Left kidney (tissue), 8 donors: ENCODE measurements at places on chromosomes 13 and 19.

DNA sequence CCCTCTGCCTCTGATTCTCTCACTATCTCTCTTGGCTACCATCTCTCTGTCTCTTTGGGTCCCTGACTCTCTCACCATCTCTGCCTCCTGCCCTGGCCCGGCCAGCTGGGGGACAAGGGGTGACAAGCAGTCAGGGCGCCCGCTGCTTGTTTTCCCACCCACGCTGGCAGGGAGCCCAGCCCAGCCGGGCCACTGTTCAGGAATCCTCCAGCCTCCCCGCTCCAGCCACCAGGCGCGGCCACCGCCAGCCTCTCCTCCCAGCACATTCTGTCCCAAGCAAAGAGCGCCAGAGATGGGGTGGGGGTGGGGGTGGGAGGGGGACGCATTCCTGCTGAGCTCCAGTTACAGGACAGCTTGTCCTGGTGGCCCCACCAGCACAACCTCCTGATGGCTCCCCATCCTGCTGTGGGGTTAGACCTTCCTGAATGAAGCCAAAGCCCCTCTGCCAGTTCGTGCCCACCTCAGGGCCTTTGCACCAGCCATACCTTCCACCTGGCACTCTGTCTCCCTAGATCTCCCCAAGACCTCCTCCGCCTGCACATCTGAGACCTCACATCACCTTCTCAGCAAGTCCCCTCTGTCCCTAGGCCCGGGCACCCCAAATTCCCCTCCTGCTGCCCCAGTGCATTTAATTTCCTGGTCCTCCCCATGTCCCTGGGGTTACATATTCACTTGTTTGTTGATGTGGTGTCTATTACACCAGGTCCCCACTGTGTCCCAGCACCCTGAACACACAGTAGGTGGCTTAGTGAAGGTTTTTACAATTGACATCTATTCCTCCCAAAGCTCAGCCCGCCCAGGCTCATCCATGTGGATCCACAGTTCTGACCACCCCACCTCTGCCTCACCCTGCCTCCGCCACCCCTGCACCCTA, 12.5 kb downstream of the ARRDC2 start:
- no peak for DNase-seq

- no peak for DNase-seq
Observed at GRCh38 chr13:35349052-35349451, 127.4 kb downstream of the MAB21L1 start.

GRCh38 chr19:58554494-58555368, at the start of gene CHMP2A:
Gene CHMP2A, minus strand, starts transcription at chr19:58555105. Its CDS starts 893 bp downstream, at chr19:58554212.
- peak; percentile 97 for DNase-seq

GRCh38 chr13:28890712-28891111, 70.6 kb downstream of the MTUS2 start:
- DNase-seq: no peak

- peak; percentile 12 for DNase-seq
Observed at GRCh38 chr13:78784014-78784750, 125.2 kb upstream of the OBI1 start.

DNA sequence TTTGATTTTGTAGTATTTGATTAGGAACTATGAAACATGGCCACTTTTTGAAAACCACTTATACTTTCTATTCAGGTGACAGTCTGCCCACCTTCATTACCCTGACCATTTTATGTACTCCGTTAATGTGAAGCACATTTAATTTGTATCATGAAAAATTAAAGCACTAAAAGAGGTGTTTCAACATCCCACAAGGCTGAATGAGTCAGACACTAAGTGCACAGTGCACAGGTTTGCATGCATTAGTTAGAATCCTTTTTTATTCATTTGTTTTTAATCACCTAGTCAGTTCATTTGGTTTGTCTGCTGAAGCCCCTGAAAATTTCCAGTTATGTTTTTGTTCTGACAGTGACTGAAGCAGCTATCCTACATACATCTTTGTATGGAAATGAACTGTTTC, 271.0 kb downstream of the SLITRK5 start:
- no peak for DNase-seq

- DNase-seq: no peak
Observed at GRCh38 chr19:35596366-35596999, 10.5 kb downstream of the PMIS2 start.

- no peak for DNase-seq
Observed at GRCh38 chr13:100336795-100337516, 248.1 kb downstream of the PCCA start.

DNA sequence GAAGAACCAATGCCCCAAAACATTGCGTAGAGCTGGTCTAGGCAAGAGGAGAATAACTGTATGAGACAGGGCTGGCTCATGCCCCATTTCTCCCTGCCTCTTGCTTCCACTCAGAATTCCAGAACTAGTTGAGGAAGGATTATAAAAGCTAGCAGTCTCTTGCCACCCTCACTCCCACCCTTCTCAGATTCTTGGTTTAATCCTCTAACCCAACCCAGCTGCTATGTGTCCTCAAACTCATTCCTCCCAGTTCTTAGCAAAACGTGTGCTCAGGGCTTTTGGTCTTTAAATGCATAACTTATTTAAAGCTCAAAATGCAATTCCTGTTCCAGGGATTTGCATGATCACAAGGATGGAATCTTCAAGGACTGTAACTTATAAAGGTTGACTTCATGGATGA, 466.3 kb downstream of the COG6 start:
- DNase-seq: no peak

DNA sequence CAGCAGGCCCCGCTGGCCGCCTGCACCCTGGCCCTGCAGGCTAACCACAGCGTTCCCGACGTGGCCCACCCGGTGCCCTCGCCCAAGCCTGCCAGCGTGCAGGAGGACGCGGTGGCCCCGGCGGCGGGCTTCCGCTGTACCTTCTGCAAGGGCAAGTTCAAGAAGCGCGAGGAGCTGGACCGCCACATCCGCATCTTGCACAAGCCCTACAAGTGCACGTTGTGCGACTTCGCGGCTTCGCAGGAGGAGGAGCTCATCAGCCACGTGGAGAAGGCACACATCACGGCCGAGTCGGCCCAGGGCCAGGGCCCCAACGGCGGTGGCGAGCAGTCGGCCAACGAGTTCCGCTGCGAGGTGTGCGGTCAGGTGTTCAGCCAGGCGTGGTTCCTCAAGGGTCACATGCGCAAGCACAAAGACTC, 72.1 kb downstream of the ZNF536 start:
- no peak for DNase-seq

GRCh38 chr19:3443840-3444694, 36.3 kb downstream of the SMIM24 start:
- DNase-seq: peak; percentile 62

DNA sequence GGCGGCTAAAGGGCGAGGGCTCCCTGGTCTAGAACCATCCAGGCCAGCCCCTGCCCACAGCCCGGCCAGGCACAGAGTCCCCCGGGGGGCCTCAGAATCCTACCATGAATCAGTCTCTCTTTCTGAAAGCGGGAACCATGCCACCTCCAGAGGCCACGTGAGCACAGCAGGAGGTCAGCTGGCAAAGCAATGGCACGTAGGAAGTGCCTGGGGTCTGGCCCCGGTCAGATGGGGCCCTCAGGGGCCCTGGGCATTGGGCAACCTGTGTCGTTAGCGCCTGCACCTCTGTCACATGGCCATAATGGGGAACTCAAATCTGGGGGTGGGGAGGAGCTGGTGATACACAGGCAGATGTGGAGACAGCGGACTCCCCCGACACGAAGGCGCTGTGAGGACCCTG, 8.8 kb downstream of the MFSD12 start:
- no peak for DNase-seq
